ENCODE measurements at places on chromosomes 7 and 10.

DNA sequence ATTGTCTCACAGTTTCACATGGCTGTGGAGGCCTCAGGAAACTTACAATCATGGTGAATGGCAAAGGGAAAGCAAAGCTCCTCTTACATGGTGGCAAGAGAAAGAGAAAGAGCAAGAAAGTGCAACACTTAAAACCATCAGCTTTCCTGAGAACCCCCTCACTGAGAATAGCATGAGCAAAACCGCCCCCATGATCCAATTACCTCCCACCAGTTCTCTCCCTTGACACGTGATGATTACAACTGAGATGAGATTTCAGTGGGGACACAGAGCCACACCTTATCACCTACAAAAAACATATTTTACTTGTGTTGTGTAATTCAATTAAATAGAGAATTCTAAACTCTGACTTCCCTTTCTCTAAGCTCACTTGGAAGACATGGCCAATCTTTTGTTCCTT is 80.2 kb downstream of the SEMA3C start:
- no peak for DNase-seq

DNA sequence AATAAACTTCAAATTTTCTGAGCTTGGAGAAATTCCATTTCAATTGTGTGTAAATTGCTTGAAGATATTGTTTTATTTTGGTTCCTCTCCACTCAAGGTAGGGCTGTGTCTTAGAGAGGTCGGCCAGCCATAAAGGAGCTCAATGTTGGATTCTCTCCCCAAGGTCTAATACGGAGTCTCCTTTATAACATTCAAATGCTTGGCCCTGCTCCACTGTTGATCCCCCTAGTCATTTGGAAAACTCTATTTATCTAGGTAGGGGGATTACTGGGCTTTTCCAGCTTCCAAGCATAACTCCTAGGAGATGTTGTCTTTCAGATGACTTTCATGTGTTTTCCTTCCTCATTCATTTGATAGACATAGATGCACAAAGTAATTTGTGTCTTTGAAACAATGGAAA is 170.9 kb downstream of the LRMDA start:
- no peak for DNase-seq

DNA sequence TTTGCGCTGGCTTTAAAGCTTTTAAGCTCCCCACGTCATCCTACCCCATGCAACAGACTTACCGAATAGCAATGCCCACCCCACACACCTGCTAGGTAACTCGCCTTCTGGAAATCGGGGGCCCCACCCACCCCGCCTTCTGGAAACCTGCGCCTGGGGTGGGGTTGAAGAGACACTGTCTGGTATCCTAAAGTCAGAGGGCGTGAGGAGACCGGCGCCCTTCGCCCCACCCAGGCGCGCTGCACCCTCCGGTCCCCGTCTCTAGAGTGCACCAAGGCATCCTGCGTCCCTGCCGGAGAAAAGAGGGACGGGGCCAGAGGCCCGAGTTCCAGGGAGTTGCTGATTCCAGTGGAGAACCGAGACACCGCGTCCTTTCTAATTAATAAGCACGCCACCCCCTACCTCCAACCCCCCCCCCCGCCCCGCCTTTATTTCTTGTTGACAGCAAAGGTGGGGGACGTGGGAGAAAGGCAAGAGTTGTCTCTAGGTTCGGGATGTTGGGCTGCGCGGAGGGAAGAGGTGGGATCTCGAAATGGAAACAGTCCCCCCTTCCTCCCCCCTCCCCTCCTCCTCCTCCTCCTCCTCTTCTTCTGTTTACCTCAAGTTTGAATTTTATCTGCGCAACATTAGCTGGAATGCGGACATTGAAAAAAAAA is 220.9 kb upstream of the MKLN1 start:
- DNase-seq, result no peak

DNA sequence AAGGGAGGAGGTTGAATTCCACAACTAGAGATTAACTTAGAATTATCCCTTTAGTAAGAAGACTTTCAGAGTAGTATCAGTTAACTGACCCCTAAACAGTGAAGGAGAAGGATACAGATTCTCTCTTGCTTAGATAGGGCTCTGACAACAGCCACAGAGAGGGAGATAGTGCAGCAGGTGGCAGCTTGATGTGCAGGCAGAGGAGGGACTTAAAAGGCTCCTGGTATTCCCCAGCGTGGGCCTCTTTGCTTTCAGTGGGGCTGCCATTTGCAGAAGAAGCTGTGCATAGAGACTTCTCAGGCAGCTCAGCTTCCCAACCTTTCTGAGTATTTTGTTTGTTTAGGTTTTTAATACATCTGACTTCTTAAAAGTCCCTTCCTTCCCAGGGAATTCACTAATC is 16.0 kb downstream of the FZD1 start:
- DNase-seq, result no peak

- DNase-seq, result no peak
These were observed 852.4 kb downstream of the SORCS1 start for GRCh38 chr10:106312087-106312486.

DNA sequence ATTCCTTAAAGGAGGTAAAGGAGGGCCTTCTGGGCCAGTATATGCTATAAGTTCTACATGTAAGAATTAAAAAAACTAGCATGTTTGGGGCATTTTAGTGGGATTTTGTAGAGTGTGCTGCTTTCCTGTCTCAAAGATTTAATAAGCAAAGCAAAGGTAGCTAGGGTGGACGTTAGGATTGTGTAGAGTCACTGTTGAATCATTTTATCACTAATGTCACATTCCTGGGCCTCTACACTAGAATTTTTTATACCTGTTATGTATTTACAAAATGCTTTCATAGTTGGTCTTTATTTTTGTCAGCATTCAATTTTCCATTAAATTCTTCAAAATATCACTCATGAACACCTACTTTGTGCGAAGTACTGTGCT is 139.4 kb upstream of the PHYHIPL start:
- no peak for DNase-seq

DNA sequence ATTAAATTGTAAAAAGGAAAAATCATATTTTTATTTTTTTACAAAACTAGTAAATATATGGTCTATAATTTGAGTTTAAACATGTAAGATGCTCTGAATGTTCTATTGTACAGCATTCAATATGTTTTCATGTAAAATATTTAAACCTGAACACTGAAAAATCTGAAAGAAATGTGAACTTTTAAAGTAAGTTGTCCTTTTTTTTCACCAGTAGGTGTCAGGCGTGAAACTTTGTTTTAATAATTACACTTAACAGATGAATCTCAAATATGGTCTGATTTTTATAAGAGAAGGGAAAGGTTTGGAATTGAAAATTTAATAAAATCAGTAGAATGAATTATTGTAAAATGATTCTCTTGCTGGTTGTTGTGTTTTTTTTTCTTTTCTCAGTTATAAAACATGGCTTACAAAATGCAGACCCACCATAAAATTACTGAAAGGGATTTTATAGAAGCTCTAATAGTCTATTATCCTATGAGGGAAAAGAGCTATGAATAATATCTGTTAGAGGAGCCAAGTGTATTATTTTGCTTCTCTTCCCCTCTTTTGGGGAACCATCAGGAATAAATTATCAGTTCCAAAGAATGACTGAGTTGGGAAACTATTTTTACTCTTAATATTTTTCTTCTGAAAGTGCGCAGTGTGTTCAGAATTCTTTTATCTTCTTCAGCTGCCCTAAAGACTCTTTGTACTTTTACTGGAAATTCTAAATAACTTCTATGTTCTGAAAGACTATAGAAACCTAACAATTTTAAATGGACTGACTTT is 217.7 kb upstream of the FZD1 start:
- no peak for DNase-seq

Measured in AML-193 (cell line).